ENCODE measurements at places on chromosomes 5 and 9.

GRCh38 chr5:88672644-88673252 is 210.2 kb downstream of the MEF2C start:
- DNase-seq: no peak

- DNase-seq: no peak
Observed at GRCh38 chr5:25744908-25745307, 1100.1 kb upstream of the CDH10 start.

DNA sequence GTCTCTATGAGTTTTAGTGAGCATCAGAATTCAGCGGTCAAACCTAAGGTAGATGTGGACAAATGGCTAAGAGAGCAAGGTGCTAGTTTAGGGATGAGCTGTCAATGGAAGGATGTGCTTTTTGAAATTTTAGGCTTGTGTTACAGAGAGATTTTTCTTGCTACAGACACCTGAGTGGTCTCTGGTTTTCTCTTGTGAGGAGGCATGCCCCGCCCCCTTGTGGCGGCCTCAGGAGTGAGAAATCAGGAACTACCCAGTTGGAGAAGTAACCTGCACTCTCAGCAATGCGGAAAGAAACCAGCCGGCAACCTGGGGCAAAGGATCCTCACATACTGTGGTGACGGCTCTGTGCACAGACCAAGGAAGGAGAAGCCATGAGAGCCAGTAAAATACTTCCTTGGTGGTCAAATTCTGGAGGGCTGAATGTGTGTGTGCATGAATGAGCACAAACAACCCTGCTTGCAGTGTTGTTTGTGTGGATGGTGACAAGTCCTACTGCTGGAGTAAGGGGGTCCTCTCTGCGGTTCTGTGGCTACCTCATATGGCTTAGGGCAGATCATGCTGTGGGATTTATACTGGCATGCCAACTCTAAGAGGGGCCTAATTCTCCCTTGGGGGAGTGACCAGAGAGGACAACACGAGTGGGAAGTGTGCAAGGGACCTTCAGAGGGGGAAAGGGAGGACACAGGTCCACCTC is 16.7 kb upstream of the HSD17B4 start:
- DNase-seq: peak; percentile 57

DNA sequence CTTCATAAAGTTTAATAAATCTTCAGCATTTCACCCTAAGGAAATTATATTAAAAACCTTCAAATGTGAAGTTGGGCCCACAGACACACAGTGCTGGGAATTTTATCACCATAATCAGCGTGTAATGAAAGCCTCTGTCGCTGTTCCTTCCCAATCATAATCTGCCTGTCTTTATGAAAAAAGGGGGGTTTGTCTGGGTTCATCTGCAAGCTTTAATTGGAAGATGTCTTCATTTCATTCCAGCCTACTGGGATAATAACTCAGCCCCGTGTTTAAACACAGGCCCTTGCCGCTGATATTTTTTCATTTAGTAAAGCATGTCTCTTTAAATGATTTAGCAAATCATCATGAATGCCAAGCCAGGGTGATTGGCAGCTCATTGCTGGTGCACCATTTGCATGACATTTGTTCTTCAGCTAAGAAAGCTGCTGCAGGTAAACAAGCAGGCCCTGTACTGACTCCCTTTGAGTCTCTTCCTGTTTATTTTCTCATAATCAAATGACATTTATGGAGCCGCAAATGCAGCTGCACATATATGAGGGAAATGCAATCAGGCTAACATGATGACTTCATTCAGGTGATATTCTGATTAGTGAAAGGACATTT is 362.9 kb upstream of the TLE4 start:
- DNase-seq: no peak

DNA sequence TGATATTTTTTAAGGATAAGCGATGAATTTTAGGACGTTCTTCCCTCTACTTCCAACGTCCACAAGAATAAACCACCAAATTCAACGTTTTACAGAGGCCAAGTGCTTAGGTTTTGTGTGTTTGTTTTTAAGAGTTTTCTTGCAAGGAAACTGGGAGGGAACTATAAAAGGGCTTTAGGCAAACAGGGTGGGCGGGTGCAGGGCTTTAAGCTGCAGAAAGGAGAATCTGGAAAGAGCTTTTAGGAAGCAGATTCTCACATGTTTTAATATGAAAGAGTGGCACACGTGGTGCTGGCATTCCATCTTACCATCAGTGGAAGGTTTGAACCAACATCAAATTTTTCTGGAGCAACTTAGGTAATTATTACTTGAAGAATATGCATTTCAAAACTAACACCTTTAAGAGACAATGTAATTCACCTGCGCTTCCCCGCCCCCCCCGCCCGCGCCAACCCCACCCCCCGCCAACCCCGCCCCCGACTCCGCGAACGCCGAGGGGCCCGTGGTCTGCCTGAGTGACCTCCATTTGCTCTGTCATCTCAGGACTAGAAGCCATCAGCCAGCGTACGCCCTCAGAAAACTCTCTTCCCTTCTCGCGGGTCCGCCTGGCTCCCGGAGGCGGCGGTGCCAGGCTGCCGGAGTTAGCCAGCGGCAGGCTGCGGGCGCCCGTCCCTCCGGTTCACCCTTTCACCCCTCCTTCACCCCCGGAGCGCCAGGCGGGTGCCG is 911 bp upstream of the PIK3R1 start:
- DNase-seq: no peak

- DNase-seq: no peak
Observed at GRCh38 chr9:96492993-96493531, 43.1 kb downstream of the HABP4 start.

- DNase-seq: no peak
Observed at GRCh38 chr5:111968459-111968858, 211.5 kb upstream of the NREP start.

GRCh38 chr5:158751961-158752655 is 347.6 kb downstream of the EBF1 start:
- DNase-seq: no peak

GRCh38 chr5:67203701-67204074 is 7.1 kb upstream of the CD180 start:
- DNase-seq: no peak

DNA sequence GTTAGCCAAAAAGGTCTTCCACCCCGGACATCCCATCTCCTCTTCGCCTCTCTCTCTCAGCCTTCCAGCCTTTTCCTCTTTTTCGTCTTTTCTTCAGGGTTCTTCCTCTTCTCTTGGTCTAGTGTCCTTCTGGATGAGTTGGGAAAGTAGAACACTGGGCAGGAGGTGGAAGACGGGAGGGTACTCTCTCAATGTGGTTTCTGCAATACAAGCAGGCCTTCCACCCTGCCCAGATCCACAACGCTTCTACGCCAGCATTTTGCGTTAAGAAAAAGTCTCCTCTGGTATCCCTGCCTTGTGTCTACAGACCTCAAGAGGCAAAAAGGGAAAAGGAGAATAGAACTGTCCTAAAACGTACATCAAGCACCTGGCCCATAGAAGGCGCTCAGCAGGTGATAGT is 587.8 kb downstream of the BNC2 start:
- DNase-seq: no peak

- no peak for DNase-seq
Observed at GRCh38 chr9:114591849-114592248, 4.3 kb downstream of the ATP6V1G1 start.

DNA sequence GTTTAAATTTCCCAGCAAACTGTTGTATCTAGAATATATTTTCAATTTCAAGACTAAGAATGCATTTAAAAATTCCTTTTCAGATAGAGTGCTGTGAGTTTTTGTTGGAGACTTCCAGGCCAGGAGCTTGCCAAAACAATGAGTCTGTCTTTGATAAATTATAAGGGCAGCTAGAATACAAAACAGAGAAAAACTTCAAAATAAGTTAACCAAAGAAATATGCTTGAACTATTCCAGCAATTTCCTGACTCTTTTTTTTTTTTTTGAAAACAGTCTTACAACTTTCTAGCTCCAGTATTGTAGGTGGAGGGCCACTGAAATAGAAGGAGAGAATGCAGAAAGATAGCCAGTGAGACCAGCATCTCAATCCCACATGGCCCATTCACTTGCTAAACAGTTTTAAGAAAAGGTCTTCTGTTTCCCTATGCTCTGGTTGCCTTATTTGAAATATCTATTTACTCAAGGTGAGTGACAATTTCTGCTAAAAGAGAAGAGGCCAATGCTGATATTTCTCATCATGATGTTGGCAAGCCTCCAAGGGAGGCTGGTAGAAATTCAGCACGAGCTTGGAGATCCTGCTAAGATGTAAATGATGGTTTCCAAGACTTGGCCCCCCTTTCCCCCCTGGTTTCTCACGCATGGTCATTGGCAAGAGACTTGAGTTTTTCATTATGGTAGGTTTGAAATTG is 103.2 kb downstream of the USP20 start:
- DNase-seq: no peak

- DNase-seq: peak; percentile 47
Observed at GRCh38 chr9:135087489-135087792, at the start of gene OLFM1. OLFM1 (plus strand) TSS chr9:135087668; CDS start chr9:135087990, 322 bp downstream.

GRCh38 chr5:128693764-128694163 is 155.7 kb upstream of the FBN2 start:
- no peak for DNase-seq

GRCh38 chr9:88748566-88749261 is 213.7 kb downstream of the NXNL2 start:
- DNase-seq: no peak

DNA sequence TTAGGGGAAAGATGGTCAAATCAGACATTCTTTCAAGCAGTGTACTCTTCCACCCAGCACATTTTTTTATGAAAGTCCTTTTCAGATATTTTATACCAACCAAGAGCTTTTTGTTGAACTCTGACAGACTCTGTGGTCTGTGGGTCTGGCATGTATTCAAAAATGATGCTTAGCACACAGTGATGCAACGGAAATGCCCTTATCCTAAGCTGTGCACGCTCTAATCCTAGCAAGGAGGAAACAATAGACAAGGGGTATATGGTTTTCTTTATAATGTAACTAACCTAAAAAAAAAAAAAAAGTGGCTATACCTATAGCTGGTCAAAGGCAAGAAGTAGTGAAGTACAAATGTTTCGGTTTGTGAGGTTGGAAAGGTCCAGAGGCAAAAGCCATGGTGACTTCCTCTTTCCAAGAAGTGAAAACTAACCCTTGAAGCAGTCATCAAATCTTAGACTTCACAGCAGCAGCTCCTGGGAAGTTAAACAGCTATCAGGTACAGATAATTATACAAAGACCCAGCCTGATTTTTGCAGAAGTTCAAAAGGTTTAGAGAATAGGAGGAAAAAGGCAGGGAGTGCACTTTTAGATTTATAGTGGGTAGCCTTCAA is 82.5 kb downstream of the SEMA6A start:
- DNase-seq: no peak

GRCh38 chr5:96322865-96323264 is 110.2 kb downstream of the PCSK1 start:
- no peak for DNase-seq

DNA sequence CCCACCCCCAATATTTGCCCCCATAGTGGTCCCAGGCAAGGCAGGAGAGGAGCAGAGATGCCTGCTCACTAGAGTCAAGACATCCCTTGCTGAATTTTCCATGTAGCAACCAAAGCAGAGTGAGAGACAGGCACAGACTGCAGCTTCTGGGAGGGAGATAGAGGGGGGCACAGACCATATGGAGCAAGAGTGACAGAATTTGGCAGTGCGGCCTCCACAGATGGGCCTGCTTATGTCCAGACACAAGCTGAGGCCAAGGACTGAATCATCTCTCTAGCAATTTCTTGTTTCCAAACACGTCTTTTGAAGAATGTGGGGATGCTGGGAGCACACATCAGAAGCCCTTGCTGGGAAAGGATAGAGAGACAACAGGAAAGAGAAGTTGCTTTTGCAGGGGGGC is 53.0 kb upstream of the ALDH1B1 start:
- DNase-seq: no peak

GRCh38 chr5:138646671-138647070 is 71.5 kb upstream of the HSPA9 start:
- DNase-seq: no peak

GRCh38 chr9:99373912-99374311 is 151.8 kb downstream of the SEC61B start:
- no peak for DNase-seq

DNA sequence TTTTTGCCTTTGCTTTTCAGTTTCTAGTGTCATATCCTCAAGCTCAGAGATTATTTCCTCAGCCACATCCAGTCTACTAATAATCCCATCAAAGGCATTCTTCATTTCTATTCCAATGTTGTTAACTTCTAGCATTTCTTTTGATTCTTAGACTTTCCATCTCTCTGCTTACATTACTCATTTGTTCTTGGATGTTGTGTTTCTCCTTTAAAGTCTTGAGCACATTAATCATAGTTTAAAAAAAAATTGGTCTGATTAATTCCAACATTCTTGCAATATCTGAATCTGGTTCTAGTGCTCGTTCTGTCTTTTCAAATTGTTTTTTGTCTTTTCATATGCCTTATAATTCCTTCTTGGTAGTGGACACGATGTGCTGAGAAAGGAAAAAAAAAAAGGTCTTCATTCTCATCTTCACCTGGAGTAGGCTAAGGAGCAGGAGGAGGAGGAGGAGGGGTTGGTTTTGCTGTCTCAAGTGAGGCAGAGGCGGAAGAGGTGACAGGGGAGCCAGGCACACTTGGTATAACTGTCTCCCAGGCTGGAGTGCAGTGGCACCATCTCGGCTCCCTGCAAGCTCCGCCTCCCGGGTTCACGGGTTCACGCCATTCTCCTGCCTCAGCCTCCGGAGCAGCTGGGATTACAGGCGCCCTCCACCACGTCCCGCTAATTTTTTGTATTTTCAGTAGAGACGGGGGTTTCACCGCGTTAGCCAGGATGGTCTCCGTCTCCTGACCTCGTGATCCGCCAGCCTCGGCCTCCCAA is 16.3 kb downstream of the PRXL2C start:
- DNase-seq: no peak

- no peak for DNase-seq
Observed at GRCh38 chr9:80968611-80969010, 720.7 kb downstream of the TLE1 start.

GRCh38 chr5:464446-464842 is 21.5 kb downstream of the EXOC3 start:
- no peak for DNase-seq

GRCh38 chr9:967903-968641 is 8.4 kb upstream of the DMRT3 start:
- no peak for DNase-seq

GRCh38 chr5:55969956-55970355 is 24.8 kb downstream of the IL6ST start:
- no peak for DNase-seq

DNA sequence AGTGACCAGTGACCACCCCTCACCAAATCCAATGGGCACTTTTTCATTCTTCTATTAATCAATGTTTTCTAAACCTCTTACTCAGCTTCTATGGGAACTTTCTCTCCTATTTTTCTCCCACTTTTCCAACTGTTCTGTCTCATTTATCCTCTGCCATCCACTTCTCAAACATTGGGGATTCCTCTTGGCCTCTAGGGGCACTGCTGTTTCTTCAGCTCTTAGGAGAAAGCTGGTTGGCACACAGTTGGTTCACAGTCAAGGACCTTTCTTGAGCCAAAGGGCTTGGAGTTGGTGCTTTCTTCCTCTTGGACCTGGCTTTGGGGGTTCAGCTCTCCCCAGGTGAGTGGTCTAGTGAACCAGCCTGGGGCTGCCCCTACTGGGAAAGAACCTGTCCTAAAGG is 112.2 kb upstream of the LHFPL2 start:
- no peak for DNase-seq

GRCh38 chr5:76634661-76635060 is 11.5 kb upstream of the F2RL2 start:
- DNase-seq: no peak
